ENCODE measurements at places on chromosomes 2 and 18.
A peak's percentile ranks its signal among the peaks of the same experiment; 100 is the strongest.

DNA sequence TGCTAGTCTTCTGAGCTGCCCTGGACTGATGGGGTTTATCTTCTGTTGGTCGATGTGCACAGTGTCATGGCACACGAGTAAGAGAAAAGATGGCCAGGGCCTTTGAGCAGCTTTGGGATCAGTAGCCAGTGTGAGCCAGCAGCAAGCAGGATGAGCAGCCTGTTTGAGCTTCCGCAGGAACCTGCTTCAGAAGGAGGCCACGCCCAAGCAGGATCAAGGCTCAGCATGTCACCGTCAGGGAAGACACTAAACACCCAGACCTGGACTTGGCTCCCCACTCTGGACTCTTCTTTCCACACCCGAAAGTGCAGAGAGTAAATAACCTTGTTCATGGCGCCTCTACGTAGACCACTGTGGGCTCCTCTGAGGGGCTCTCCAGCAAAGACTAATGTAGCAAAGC, 25.2 kb upstream of the ASB1 start:
- DNase-seq: no peak

GRCh38 chr18:13399511-13399910, 181.0 kb downstream of the LDLRAD4 start:
- DNase-seq: no peak

DNA sequence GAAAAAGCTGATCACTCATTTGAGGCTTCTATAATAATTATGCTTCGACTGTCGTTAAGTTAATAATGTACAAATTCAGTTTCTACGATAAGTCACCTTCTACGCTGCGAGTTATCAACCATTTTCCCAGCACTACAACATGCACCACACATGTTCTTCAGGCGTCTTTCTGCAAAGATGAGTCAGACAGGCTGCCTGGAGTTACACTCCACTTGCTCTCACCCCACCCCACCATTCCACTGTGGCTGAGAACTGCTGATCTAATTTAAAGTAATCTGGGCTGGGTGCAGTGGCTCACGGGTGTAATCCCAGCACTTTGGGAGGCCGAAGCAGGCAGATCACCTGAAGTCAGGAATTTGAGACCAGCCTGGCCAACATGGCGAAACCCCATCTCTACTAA, 218.6 kb downstream of the DYM start:
- no peak for DNase-seq

DNA sequence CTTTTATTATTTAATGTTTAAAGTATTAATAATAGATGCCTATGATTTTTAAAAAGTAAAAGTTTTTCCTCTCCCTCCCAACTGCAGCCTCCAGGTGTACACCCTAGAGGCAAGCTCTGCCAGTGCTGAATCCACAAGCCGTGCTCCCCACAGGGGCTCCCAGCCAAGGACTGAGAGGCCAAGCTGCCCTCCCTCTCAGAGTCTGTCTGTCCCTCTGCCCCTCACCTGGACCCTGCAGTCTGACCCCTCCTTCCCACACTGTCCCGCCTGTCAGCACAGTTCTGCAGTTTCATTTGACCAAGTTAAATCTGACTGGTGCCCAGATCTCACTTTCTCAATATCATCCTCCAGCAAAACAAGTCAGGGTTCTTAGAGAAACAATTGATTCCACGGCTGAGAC, 14.8 kb upstream of the PROC start:
- no peak for DNase-seq

DNA sequence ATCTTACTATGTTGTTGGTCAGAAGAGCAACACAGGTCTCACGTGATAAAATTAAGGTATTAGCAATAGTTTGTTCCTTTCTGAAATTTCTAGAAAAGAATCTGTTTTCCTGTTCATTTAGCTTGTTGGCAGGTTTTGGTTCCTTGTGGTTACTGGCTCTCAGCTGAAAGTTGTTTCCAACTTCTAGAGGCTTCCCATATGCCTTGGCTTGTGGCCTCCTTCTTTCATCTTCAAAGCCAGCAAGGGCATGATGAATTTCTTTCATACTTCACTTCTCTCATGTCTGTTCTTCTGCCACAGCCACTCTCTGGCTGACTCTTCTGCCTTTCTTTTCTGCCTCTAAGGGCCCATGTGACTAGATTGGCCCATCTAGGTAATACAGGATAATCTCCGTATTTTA, 193.7 kb downstream of the TRIB2 start:
- no peak for DNase-seq

- no peak for DNase-seq
Measured at GRCh38 chr2:65121-65520, 18.8 kb upstream of the FAM110C start.

DNA sequence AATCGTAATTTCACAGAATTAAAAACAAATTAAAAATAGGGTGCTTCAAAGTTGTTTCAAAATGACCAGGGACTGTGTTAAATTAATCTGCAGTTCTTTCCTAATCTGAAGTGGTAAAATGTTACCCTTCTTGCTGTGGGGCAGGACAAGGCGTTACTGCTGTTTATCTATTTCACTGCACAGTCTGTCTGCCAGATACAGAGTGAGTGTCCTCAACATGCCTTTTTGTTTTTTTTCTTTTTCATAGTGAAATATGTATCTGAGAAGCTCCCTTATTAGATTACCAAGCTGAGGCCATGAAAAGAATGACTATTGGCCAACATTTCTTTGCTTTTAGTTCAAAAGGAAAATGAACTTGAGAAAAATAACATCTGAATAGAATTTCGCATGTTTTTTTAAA, 38.0 kb downstream of the KCTD1 start:
- no peak for DNase-seq

DNA sequence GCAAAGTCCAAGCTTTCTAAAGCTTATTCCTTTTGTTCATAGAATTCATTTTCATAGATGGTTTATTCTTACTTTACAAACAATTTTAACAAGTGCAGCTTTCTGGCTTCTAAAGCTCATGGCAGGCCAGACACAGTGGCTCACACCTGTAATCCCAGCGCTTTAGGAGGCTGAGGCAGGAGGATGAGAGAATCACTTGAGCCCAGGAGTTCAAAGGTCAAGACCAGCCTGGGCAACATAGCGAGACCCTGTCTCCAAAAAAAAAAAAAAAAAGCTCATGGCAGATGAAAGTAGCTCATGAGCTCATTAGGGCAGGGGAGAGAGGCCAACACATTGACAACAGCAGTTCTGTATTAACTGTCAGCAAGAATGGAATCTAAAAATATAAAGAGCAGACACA, 28.1 kb upstream of the NPC1 start:
- no peak for DNase-seq

- peak; percentile 50 for DNase-seq
Measured at GRCh38 chr2:138931284-138932256, 151.4 kb upstream of the NXPH2 start.

DNA sequence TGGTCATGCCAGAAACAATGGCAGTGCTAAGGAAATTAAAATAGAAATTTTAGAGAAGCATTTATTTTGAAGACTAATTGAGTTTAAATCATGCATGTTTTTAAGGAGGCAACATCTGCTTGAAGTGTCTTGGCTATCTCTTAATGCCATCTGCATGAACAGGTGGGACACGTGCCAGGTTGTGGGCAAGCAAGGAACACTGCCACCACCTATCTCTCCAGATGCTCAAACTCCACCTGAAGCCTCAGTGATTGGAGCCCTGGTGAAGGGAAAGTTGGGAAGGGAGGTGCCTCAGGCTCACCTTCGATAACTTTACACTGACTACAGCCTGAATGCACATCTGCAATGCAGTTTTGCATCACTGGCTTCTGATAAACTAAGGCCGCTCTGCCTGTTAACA, 91.5 kb downstream of the TPGS2 start:
- DNase-seq: peak; percentile 80

DNA sequence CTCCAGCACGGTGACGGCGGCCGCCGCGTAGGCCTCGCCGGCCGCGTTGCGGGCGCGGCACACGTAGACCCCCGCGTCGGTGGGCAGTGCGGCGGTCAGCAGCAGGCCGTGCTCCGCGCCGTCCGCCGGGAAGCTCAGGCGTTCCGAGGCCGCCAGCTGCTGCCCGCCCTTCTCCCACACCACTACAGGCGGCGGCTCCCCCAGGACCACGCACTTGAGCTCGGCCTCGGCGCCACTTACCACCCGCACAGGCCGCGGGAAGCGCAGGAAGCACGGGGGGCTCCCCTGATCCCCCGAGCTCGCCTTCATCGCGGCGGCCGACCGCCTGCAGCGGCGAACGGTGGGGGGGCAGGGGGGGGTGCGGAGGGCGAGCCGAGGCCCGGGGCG, 422 bp downstream of the OBSL1 start:
- DNase-seq: no peak

DNA sequence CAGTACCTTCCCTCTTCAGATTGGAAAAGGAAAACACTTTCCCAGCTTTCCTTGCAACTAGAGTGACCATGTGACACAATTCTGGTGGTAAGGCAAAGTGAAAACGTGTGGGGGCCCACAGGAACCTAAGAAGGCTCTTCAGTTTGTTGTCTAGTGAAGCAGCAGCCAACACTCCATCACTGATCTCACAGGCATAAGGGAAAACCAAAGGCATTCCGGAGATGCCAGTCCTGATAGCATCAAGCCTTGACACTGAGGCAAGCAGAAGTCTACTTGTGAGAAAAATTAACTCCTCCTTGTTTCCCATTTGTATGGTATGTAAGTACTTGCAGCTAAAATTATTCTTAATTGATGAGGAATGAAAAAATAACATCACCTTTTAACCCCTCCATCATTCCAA, 88.3 kb downstream of the ETAA1 start:
- DNase-seq: no peak

DNA sequence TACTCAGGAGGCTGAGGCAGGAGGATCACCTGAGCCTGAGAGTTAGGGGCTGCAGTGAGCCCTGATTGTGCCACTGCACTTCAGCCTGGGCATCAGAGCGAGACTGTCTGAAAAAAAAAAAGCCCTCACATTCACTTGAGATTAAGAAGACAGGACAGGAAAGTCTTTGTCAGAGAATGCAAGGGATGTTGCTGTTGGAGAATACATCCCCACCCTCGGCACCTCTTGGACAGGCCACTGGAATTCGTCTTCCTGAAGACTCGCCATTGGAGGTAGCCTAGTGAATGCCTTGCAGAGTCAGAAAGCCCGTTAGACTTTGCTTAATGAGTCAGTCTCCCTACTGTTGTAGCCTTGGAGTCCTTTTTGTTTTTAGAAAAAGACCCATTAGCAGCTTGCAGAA, 205.6 kb downstream of the FAM210A start:
- DNase-seq: no peak

DNA sequence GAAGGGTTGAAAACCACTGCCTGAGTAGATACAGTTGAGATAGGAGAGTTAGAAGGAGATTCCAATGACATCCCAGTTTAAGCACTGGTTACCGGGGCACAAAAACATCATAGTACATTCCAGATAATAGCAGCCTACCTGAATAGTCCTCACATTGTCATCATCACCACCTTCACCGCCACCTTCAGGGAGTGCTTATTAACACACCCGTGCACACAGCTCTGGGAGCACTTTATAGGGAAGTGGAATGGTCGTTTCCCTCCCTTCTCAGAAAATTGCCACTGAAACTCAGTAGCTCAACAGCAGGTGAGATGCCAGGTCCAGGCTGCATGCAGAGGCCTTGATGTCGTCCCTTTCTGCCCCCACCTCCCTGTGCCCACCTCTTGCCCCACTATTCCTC, 8.2 kb downstream of the SERPINB7 start:
- DNase-seq: no peak

GRCh38 chr2:60555066-60555782, 1.8 kb upstream of the BCL11A start:
- DNase-seq: peak; percentile 82

- DNase-seq: peak; percentile 69
Measured at GRCh38 chr18:45806226-45806625, 19.2 kb upstream of the SIGLEC15 start.

- no peak for DNase-seq
Measured at GRCh38 chr2:65605743-65606058, 173.3 kb upstream of the SPRED2 start.

DNA sequence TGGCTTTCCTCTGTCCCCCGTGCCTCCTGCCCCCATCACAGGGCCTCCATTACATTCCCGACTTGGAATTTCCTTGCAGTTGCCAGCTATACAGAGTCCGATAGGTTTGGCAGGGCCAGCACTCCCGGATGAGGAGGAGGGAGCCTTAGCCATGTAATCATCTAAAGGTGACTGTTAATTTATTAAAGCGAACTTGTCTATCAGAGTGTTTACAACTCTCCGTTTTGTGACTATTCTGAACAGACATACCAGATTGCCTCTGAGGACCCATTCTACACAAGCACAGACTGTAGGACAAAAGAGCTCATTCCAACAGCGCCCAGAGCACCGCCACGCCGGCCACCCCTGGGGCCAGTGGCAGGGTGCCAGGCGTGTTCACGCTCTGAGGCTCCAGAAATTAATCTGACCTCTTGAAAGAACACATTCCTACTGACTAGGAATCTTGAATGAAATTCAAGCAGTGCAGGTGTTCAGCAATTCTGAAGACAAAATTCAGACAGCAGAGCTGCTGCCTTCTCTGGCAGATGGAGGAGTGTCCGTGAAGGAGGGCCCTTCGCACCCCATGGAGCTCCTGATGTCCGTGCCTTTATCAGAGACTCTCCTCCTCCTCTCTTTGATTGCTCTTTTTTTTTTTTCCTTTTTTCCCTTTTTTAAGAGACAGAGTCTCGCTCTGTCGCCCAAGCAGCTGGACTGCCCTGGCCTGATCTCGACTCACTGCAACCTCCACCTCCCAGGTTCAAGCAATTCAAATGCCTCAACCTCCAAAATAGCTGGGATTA, 58.1 kb upstream of the RALBP1 start:
- DNase-seq: peak; percentile 26

- DNase-seq: no peak
Measured at GRCh38 chr2:138722316-138722715, 57.9 kb downstream of the NXPH2 start.

- no peak for DNase-seq
Measured at GRCh38 chr2:56483081-56483480, 299.3 kb downstream of the CCDC85A start.

GRCh38 chr2:157433394-157433793, 10.5 kb downstream of the CYTIP start:
- no peak for DNase-seq

DNA sequence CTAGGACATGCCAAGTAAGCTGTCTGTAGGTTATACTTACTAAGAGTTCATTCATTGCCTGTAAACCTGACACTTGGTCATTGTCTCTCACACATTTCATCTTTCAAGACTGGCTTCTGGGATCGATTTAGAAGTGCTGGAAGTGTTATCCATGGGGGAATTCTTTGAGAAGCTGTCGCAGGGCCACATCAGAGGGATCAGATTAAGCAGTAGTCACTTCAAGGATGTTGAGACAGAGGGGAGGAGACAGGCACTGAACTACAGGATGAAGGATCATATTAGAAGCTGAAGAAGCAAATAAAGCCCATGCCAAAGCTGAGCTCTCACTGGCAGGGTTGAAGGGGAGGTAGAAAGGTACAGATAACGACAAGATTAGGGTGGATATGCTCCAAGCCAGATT, 49.0 kb downstream of the CDK15 start:
- DNase-seq: no peak

DNA sequence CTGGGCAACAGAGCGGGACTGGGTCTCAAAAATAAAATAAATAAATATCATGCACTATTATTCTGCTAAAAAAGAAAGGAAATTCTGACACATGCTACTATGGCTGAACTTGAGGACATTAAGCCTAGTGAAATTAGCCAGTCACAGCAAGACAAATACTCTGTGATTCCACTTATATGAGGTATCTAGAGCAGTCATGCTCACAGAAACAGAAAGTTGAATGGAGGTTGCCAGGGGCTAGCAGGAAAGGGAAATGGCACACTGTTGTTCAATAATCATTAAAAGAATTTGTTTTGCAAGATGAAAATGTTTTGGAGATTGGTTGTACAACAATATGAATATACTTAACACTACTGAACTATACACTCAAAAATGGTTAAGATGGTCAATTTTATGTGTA, 60.8 kb downstream of the NCKAP1 start:
- no peak for DNase-seq
